ENCODE measurements at places on chromosomes 7 and 10. TPM values are rescaled to one million over a fixed set of nuclear protein-coding genes. Genes with fewer than 3 reads are reported as not detected.

Gene ATOH7
- not detected for total RNA-seq

Gene ELFN1
- 1.7 TPM for total RNA-seq

DNA sequence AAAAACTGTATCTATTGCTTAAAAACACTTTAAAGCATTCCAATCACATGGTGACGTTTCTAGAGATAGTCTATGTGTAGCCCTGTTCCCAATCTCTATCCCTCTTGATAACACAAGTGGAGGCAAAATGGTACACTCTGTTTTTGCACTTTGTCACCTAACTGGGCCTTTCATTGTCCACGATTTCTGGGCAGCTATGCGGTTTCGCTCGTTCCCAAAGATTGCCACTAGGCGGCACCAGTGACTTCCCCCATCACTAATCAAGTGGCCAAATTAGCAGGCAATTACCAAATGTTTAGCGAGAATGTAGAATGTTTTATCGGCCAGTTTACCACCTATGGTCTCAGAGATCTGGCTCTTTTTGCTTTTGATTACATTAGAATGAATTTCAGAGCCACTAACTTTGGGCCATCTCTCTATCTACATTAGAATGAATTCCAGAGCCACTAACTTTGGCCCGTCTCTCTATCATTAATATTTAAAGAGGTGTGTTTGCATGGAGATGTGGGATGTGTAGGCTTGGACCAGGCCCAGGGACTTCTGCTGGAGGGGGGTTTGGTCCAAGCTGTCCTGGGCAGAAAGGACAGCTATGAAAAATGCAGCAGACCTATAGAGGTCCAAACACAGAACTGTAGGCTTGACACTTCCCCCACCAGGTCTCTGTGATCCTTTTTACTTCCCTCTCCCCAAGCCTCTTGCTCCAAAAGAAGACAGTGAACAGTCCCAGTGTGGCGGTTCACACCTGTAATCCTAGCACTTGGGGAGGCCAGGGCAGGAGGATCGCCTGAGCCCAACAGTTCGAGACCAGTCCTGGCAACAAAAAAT, 90.1 kb downstream of the EPC1 start:
- DNase-seq = peak; percentile 60

GRCh38 chr7:67625257-67625737, 628.7 kb downstream of the TYW1 start:
- peak; percentile 74 for DNase-seq

- no peak for DNase-seq
These were observed 874.2 kb downstream of the KCNMA1 start for GRCh38 chr10:76763376-76763775.

DNA sequence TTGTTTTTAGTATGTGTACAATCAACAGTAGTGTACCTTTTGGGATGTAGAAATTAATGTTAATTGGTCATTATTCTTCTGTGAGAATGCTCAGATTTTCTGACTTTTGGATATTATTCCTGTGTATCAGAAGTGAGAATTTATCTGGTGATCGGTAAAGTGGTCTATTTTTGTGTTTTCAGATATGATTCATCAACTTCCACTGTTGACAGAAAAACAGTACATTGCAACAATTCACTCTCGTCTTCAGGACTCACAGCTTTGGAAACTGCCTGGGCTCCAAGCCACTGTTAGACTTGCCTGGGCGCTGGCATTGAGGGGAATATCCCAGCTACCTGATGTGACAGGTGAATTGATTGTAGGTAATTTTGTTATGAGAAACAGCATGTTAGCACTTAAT, 20.9 kb downstream of the NUP205 start:
- no peak for DNase-seq

GRCh38 chr10:86306628-86307278, 59.8 kb downstream of the GRID1 start:
- DNase-seq = no peak

- DNase-seq = no peak
These were observed 101.6 kb downstream of the DNAJB6 start for GRCh38 chr7:157438121-157439025.

DNA sequence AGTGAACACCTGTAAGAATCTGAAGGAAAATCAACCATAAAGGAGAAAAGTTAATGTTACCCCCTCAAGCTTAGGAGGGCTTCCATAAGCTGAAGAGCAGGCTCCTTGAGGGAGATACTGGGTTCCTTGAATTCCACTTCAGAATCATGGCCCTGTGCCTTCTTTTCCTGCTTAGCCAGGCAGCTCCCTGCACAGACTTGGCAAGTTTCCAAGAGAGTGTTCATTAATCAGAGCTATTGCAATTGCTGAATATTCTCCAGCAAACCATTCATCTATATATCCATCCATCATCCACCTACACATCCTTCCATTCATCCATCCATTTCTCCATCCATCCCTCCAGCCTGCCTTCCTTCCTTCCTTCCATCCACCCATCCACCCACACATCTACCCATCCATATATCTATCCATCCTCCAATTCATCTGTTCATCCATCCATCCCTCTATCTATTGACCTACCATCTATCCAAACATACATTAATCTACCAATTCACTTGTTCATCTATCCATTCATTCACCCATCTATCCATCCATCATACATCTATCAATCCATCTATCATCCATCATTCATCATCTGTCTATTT, 574.4 kb downstream of the PTPRN2 start:
- DNase-seq = no peak

DNA sequence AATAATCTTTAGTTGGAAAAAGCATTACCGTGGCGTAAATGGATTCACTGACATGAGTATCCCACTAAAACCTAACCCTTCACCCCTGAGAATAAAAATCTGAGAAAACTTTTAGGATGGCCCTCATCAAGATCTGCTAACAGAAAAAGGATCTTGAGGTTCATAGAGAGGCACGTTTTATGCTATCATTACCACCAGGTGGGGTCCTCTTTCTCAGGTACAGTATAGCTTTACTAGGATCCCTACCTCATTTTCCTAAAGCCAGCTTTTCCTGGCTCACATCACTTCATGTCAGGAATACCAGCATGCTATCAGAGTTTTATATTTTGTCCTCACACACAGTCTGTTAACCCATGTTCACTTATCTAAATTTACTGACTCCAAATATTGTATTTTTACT, 173.7 kb downstream of the POM121L12 start:
- no peak for DNase-seq

- DNase-seq = no peak
These were observed 9.7 kb downstream of the ABLIM1 start for GRCh38 chr10:114648368-114648767.

- DNase-seq = no peak
These were observed 28.9 kb downstream of the LRRC27 start for GRCh38 chr10:132360766-132361447.

GRCh38 chr7:25870574-25870973, 281.4 kb upstream of the NFE2L3 start:
- DNase-seq = no peak

- DNase-seq = no peak
These were observed 35.6 kb upstream of the XRCC2 start for GRCh38 chr7:152711444-152711944.

DNA sequence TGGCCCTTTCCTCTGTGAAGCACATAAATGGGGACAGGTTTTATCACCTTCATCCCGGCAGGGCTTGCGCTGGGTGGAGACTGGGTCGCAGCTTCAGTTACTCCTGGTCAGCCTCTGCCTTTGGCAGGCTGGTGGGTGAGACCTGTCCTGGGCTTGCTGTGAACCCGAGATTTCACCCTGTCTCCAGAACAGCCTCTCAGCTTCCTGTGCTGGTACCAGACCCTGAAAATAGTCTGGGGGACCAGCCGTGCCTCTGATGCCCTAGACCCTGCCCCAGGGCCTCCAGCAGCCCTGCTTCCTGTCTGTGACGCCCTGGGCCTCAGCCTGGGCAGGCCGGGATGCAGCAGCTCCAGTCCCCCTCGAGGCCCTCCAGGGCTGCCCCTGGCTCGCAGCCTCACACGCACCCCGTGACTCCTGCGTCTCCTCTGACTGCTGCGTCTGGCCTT, 13.2 kb upstream of the PWWP2B start:
- no peak for DNase-seq

GRCh38 chr7:41256186-41256945, 446.5 kb downstream of the INHBA start:
- no peak for DNase-seq

- DNase-seq = no peak
These were observed 172.6 kb upstream of the NRP1 start for GRCh38 chr10:33506838-33507661.

DNA sequence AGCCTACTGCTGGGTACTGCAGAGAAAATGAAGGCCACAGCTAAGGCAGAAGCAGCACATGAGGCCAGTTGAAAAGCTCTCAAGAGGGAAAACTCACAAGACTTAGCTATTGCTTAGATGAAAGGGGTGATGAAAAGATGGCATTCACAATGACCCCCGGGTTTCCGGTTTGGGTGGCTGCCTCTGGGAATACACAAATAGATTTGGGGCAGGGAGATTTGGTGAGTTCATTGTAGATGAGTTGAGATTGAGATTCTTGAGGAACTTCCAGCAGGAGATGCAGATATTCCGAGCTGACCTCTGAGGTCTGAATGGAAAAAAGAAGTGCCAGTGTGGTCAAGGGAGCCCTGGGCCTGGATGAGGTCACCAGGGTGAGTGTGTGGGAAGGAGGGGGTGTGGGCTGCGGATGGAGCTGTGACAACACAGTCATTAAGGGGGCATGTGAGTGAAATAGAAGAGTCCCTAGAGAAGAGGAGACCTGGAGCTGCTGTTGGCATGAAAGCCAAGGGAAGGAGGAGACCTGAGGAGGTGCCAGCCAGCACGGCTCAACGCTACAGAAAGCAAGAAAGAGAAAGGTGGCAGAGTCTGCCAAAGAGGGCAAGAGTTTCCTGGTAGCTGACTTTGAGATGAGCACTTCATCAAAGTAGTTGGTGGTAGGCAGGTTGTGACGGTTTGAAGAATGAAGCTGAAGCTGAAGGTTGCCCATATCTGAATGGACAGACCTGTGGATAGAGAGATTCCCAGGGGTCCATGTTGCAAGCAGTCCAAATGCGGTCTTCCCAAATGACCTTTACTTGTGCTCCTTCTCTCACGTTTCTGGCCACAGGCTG, 43.7 kb downstream of the HIF1AN start:
- no peak for DNase-seq

DNA sequence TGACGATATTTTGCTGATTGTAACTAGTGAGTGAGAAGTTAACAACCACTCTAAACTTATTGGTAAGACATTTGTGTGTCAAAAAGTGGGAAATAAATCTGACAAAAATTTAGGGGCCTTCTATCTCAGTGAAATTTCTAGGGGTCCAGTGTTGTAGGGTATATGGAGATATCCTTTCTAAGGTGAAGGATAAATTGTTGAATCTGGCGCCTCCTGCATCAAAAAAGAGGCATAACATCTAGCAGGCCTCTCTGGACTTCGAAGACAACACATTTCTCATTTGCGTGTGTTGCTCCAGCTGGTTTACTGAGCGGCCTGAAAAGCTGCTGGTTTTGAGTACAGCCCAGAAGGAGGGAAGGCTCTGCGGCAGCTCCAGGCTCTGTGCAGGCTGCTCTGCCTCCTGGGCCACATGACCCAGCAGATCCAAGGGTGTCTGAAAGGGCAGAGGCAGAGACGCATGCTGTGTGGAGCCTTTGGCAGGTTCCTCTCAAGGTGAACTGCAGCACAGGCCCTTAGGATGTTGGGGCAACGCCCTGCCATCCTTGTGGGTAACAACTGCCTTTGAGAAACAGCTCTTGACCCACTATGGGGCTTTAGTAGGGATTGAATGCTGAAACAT, 72.4 kb downstream of the LMBR1 start:
- DNase-seq = no peak

GRCh38 chr7:110541962-110542361, 549.0 kb upstream of the LRRN3 start:
- DNase-seq = no peak

DNA sequence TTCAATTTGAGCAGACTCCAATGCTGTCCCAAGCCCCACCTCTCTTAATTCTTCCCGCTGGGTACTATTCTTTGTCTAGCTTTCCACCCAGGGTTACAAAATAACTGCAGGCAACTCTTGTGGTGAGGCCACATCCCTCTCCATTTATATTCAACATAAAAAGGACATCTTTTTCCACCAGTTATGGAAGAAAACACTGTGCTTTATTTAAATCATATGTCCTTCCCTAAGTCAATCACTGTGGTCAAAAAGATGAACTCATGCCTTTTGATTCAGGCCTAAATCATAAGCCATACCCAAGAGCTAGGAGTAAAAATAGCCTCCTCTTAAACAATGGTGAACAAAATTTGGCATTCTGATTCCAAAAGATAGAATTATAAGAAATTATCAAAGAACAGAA, 386.0 kb downstream of the SEMA3D start:
- no peak for DNase-seq

DNA sequence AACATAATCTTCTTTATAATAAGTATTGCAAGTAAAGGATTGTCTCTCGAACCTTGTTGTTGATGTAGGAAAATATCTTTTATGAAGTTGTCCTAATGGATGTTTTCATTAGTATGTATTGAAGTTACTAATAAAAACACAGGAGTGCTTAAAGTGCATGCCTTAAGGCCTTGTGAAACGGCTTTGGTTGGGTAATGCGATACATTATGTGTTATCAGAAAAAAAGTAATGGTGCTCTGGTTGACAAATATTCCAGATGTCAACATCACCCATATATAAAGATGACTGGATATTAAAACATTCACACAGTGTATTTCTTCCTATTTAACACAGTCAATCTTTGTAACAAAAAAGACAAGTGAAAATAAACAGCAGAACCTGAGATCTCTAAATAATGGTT, 310.7 kb downstream of the PRKG1 start:
- no peak for DNase-seq

- no peak for DNase-seq
These were observed 1.6 kb downstream of the FAM171A1 start for GRCh38 chr10:15369256-15370211.

All from ureter (tissue), 1 donor.